ENCODE measurements at places on chromosomes 7 and 10.
A peak's percentile ranks its signal among the peaks of the same experiment; 100 is the strongest.

DNA sequence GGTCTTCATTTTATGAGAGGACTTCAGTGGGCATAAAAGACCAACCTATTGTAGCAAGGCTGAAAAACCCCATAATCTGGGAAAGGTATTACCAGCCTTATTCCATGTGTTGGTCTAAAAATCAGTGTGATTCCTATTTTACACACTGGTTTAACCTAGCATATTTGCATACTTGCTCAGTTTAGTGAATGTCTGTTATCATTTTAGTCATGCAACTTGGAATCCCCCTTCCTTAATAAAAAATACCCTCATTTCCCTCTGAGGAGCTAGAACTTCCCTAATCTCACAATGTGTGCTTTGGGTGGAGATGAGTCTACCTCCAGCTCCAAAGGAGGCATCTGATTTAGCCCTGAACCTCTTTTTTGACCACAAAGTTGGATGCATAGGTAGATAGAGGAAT lies 312.8 kb upstream of the SORCS1 start:
- peak; percentile 18 for DNase-seq

GRCh38 chr7:95011146-95011928 lies 103.9 kb downstream of the PPP1R9A start:
- DNase-seq = no peak

GRCh38 chr10:18647945-18648344 lies 3.4 kb downstream of the NSUN6 start:
- no peak for DNase-seq

- DNase-seq = no peak
These were observed 8.7 kb downstream of the ZMIZ2 start for GRCh38 chr7:44757311-44757710.

GRCh38 chr7:159040912-159041711 lies 103.6 kb downstream of the VIPR2 start:
- DNase-seq = no peak

GRCh38 chr10:28113202-28113601 lies 114.3 kb upstream of the ODAD2 start:
- DNase-seq = no peak

DNA sequence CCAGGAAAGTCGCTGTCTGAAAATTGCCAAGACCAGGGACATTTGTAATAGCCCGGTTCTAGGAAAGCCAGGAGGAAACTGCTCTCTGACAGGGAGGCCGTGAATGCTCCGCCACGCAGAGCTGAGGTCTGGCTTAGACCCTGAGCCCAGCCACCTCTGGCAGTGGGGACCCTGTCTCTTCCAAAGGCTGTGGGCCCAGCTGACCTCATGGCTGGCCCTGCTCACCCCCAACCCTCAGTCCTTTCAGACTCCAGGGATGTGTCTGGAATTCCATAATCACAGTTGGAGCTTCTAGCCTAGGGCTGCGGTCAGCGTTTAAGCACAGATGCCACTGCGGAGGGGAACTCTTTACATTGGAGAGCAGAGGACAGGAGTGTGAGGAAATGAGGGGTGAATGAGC lies 6.6 kb upstream of the VIPR2 start:
- no peak for DNase-seq

DNA sequence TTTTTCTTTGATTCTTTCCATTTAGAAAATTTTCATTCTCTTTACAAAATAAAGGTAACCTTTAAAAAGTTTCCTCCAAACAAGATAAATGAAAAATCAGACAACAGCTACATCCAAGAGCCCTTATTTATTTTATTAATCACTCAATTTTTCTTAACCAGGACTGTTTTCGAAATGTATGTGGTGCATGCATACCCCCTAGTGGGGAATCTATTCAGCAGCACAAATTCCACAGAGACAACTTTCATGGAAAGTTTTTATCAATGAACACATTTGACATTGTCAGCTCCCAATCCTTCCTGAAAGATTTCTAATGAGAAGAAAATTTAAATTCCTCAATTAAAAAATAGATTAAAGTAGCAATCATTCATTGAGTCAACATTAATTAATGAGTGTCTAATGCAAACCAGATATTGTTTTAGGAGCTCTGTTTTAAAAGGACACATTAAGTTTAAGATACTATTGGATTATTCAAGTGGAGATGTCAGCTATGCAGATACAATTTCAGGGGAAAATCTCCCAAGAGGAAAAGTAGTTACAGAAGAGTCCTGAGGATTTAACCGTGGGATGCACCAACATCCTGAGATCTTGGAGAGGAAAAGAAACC lies 5.2 kb upstream of the HTR7 start:
- no peak for DNase-seq

DNA sequence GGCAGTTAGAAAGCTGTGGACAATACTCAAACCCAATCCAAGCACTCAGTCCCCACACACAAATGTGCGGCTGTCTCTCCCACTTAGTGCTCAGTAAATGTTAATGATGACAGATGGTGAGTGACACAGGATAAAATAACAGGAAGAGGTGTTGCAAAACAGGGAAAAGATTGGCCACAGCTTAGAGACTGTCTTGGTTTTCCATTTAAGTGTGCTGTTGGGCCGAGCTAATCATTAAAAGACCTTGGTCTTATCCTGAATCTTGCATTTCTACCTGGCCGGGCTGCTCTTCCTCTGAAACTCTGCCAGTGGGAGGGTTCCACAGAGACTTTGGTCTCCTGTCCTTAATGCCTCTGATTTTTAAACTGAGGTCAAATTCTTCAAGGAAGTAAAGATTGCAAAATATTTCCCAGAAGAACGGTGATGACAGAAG lies 113.1 kb upstream of the RNF32 start:
- DNase-seq = no peak

DNA sequence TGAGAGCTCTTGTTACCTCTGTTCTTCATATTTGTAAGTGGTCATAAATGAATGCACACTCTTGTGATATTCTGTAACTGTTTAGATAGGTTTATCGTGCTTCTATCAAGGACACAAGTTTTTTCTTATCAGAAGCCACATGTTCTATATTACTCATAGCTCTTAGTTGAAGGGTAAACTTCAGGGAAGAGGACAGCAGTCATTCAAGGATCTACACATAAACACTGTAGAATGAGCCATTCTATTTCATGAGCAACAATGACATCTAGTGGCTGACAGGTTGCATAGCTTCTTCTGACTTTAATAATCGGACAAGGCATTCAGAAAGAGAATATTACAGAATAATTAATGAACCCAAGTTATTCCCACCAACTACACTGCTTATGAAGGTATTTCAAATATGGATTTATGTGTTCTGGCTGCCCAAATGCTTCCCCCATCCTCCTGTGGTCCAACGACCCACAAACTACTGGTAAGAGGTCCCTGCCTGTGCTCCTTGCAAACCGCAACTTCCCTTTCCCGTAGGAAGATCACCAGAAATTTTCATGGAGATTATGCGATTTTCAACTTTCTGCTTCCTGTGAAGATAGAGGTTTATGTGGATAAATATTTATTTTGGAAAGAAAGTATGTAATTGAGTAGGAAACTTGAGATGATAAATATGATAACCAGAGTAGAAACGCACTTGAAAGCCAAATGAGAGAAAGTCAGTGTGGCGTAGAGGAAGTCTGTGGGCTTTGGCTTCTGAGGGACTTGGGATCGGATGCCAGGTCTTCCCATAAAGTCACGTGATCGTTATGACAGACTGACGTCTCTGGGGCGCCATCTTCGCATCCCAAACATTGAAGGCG lies 16.8 kb upstream of the ABCB5 start:
- DNase-seq = peak; percentile 50

- no peak for DNase-seq
These were observed 193.1 kb downstream of the RNLS start for GRCh38 chr10:88390041-88390440.

- no peak for DNase-seq
These were observed 71.9 kb upstream of the SRRM3 start for GRCh38 chr7:76129836-76130235.

DNA sequence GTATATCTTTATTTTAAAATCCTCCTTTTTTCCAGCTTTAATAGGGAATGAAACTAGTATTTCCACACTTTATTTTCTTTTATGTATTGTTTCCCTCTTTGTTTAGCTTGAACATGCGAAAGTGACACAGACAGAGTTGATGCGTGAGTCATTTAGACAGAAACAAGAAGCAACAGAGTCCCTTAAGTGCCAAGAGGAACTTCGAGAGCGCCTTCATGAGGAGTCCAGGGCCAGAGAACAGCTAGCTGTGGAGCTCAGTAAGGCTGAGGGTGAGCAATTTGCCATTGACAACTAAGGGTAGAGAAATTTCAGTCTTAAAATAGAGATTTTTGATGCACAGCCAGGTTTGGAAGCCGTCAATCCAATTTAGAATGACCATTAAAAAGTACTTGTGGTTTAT lies 73.1 kb downstream of the CYP51A1 start:
- DNase-seq = no peak

DNA sequence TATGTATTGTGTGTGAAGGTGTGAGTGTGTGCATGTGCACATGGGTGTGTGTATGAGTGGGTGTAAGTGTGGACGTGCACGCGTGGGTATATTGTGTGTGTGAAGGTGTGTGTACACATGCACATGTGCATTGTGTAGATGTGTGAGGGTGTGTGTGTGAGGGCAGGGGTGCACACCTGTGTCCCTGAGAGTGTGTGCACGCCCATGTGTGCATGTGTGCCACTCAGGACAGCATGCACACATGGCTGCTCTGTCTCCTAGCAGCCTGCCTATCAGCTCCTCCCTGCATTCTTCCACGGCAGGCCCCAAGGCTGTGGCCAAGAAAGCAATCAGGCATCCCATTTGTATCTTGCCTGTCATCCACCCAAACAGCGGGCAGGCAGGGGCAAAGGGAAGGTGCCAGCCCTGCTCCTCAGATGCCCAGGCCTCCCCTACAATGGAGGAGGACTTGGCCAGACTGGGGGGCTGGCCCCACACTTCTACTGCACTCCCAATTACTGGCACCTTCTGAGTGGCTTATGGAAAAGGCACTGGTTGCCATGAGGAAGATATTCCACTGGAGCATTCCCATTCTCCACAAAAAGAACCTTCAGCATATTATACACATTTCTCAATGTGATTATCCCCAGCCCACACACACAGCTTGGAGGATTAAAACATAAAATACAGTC lies 380.4 kb upstream of the ZMIZ1 start:
- no peak for DNase-seq

DNA sequence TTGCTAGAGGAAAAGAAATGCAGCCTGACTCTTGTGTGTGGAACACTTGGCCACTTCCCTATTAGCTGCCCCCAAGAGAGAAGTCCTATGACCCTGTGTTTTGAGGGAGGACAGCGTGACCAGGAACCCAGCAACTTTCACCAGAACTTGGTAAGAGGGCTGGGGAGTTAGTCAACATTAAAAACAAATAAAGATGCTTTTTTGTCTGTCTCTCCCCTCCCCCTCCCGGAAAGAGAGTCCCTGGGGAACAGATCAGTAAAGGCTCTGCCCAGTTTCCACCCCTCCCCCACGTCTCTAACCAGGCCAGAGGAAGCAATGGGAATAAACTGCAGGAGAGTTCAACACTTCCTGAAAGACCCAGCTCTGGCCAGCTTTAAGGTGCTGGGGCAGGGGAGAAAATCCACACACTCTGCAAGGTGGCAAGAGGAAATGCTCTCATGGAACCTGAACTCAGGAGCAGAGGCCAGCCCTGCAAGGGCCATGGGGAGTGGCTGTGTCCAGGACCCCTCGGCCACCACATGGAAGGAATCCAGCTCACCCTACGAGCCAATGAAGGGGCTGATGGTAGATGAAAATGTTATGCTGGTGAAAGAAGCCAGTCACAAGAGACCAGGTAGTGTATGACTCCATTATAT lies 21.5 kb downstream of the SH3PXD2A start:
- no peak for DNase-seq

- no peak for DNase-seq
These were observed 93.2 kb downstream of the SVIL start for GRCh38 chr10:29541422-29542210.

DNA sequence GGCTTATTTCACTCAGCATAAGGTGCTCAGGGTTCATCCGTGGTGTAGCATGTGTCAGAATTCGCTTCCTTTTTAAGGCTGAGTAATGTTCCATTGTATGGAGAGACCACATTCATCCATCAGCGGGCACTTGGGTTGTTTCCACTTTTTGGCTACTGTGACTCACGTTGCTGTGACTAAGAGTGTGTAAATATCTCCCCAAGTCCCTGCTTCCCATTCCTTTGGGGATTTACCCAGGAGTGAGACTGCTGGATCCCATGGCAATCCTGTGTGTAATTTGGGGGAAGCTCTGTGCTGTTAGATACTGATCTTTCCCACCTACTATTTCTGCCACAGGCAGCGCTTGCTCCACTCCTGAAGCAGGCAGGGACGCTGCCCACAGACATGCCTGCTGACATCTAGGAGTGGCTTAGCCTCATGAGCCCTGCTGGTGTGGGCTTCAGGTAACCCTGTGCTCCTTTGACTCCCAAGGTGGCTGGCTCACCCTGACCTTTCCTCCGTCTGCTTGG lies 346.0 kb downstream of the FRMD4A start:
- no peak for DNase-seq
